ENCODE measurements at places on chromosomes 11 and 22. TPM values are rescaled to one million over a fixed set of nuclear protein-coding genes. Genes with fewer than 3 reads are reported as not detected.

The OR8J3 gene
- total RNA-seq = not detected

The HEPN1 gene
- not detected for total RNA-seq

The ANO3 gene
- total RNA-seq = 0.02 TPM

The PTPRCAP gene
- 0.34 TPM for total RNA-seq

The MFRP gene
- total RNA-seq = not detected

The SYCE3 gene
- not detected for total RNA-seq

The TREH gene
- total RNA-seq = not detected

The ROBO4 gene
- total RNA-seq = not detected

The OTOG gene
- not detected for total RNA-seq

The NAALADL1 gene
- total RNA-seq = 0.18 TPM

The PARVG gene
- not detected for total RNA-seq

The TRMU gene
- total RNA-seq = 34.4 TPM

The OR10V1 gene
- not detected for total RNA-seq

The INS gene
- not detected for total RNA-seq

The TSGA10IP gene
- total RNA-seq = not detected

The VSIG10L2 gene
- not detected for total RNA-seq

The CARNS1 gene
- 0.16 TPM for total RNA-seq

The OVOL1 gene
- total RNA-seq = 0.05 TPM

The SLC22A8 gene
- not detected for total RNA-seq

The HBG2 gene
- total RNA-seq = not detected

The CRYBA4 gene
- not detected for total RNA-seq

The BDNF gene
- total RNA-seq = 9.1 TPM

The NLRP14 gene
- not detected for total RNA-seq

The TUBA8 gene
- 0.63 TPM for total RNA-seq

The YAP1 gene
- 59.6 TPM for total RNA-seq

The PRR5L gene
- total RNA-seq = 15.6 TPM

All from A549 treated with dexamethasone at 1 μM for 4 hours (cell line).